ENCODE measurements at places on chromosomes 12 and 14.

DNA sequence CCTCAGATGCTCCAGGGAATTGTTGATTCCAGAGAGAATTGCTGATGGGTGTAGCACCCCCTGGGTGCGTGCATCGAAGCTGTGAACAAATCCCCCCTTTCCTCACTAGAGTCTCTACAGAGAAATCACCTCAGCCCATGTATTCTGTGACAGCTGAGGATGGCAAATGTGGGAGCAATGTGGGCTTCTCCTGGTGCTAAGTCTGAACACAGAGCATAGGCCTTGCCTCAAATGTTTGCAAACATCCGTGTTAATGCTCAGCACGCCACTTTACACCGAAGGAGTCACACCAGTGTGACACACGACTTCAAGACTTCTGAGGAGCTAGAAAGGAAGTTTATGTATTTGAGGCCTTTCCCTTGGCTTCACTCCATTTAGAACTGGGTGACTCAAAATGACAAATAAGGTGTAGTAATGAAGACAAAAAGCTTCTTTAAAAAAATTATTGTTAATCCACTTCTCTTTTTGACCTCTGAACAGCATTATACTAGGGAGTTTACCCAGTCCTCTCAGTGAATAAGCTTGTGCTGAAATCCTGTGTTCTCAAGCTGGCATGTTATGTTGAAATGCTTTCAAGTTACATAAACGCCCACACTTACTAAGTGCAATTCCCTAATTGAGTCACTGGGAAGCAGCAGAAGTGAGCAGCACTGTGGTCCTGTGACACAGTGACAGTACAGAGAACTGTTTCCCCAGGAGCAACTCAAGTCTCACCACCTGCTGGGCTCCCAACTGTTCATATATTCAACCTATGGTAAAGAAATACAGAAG is 92.9 kb downstream of the FAR2 start:
- DNase-seq, result peak; percentile 19

GRCh38 chr12:128388461-128389000 is 121.6 kb downstream of the TMEM132C start:
- no peak for DNase-seq

DNA sequence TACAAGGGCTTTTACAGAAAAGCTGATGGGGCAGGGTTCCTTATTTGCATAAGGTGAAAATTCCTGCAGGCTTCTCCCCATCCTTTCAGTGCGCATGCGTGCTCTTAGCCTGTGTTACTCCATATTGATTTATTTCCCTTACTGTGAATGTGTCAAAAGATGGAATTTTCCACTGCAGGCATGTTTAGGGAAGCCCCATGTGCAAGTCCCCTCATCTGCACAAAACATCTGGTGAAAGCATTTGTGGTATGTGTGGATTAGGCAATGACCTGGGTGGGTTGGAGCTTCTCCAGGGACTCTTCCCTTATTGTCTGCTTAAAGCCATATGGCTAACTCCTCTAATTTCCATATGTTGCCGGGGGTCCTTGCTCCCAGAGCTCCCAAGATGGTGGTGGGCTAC is 912.7 kb upstream of the LRFN5 start:
- no peak for DNase-seq

GRCh38 chr14:20632448-20632830 is 9.1 kb downstream of the OR6S1 start:
- no peak for DNase-seq

DNA sequence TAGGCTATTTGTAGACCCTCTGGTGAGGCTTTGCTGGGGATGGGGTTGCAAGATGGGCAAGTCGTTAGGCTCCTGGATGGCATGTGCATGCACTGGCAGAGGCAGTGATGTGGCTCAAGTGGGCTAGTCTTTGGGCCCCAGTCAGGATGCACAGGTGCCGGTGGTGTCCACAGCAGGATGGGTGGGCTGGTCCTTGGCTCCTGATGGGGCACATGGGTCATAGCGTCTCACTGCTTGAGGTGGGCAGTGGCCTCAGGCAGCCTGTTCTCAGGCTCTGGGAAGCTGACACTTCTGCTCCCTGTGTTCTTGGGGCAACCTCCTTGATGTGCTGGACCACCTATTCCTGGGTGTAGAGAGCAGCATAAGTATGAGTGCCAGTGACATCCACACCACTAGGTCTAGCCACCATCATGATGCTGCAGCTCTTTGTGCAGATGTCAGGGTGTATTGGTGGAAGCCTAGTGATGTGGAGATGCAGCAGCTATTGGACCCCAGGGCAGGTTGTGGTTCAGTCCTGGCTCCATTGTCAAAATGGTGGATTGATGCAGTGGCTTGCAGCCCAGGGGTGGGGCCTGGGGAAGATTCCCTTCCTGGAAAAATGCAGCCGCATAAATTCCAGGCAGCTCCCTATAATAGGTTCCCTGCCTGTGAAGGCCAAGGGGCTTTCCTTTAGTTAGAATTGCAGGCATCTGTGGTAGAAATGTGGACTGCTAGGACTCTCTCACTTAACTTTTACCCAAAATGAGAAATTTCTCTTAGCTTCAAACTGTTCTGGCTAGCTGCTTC is 742.5 kb upstream of the MDGA2 start:
- DNase-seq, result no peak

DNA sequence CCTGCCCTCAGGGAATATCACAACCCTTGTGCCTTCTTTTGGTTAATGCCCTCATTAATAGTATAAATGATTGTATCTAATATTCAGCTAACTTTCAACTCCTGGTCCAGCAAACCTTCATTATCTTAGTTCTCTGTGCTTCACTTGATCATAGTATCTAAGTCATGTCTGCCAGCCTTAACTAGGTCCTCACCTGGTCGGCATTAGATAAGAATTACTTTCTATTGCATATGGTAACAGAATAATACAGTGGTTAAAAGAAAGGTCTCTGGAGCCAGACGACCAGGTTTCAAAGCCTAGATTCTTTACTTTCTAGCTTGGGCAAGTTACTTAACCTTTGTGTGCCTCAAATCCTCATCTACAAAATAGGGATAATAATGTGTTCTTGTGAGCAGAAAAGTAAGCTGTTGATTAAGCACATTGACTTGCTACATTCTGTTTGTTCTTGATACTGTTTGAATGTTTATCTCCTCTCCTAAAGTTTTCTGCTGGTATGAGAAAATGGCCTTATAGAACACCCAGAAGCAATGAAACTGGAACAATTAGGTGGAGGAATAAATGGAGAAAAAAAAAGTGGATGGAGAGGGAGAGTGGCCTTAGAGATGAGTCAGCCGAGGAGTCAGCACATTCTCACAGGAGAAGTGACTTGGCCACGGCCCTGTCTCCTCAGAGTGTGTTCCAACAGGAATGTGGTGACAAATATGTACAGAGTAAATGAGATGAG is 176.1 kb downstream of the SLC25A21 start:
- no peak for DNase-seq

DNA sequence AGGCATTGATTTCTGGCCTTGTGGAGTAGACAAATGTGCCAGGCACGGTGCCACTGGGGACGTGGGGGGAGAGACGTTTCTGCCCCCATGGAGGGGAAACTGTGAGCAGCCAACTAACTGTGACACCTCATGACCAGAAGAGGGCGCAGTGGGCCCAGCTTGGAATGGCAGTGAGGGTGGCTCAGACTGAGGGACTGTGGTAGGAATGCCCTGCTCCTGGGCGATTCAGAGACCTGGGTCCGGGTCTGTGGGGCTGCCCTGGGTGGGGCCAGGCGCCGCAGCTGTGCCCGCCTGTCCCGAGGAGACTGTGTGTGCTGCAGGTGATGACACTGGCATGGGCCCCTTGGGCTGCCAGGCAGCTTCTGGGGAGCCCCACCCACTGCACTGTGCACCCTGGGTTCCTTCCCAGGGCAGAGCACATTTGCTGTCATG is 60.6 kb downstream of the SLC25A47 start:
- no peak for DNase-seq

DNA sequence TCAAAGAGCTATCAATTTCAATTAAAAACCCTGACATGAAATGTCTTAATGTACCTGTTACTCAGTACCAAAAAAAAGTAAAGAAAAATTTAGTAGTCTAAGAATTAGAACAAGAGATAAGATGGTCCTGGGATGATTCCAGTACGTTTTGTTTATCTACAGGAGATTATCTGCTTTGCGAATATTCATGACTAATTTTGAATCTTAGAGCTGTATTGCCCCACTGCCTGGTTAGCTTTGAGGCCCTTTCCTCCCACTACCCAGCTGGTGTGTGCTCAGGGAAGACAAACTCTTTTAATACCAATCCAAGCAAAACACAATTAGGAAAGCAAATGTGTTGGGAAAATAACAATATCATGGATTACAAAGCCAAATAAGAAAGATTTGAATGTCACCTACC is 263.5 kb downstream of the FOXG1 start:
- no peak for DNase-seq

- no peak for DNase-seq
Measured at GRCh38 chr12:7868391-7868790, 4.3 kb downstream of the SLC2A14 start.

DNA sequence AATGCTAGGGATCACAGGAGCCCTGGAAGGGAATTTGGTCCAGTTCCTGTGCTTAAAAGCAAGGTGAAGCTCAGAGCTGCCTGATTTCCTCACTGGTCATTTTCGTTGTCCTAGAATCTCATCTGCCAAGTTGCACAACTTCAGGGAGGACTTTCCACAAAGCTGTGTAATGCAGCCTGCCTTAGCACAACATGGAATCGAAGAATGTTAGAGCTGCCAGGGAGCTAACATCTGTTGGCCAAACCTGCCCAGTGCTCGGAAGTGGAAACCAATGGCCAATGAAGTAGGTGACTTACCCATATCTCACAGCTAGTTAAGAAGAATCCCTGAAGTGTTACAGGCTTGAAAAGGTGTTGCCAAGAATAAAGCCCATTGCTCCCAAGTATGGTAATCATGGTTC is 79.9 kb upstream of the SSTR1 start:
- no peak for DNase-seq

- DNase-seq, result no peak
Measured at GRCh38 chr12:9605483-9605882, 2.2 kb downstream of the KLRB1 start.

GRCh38 chr14:20970647-20970982 is 15.3 kb downstream of the RNASE2 start:
- DNase-seq, result no peak

DNA sequence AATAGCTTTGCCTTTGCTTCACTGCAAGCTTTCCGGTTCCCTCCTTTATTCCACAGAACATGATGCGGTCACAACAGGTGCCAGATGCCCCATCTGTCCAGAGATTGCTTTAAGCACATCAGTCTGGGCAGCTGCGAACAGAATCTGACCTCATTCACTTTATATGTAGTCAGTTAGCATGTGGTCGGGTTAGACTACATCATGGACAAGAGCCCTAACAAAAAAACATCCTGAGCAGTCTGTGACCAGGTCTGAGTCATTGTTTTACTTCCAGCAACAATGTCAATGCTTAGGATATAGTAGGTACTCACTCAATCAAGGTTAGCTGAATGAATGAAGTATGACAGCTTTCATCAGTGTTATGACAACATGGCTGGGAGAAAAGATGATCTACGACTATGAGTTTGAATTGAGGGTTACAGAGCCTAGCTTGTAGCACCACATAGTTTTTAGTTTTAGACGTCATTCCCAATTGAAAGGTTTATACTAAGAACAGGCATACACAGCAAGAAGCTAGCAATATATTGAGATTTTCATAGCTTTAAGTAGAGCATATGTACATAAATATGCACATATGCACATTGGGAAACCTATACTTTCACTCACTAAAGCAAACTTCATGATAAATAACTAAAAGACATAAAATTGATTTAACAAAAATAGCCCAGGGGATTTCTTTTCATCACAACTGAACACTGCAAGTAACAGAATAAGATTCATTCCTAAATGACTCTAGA is 64.2 kb upstream of the TMCC3 start:
- DNase-seq, result no peak

GRCh38 chr12:47236109-47236714 is 156.5 kb upstream of the AMIGO2 start:
- DNase-seq, result no peak

GRCh38 chr12:96359328-96359727 is 40.9 kb downstream of the CDK17 start:
- no peak for DNase-seq

DNA sequence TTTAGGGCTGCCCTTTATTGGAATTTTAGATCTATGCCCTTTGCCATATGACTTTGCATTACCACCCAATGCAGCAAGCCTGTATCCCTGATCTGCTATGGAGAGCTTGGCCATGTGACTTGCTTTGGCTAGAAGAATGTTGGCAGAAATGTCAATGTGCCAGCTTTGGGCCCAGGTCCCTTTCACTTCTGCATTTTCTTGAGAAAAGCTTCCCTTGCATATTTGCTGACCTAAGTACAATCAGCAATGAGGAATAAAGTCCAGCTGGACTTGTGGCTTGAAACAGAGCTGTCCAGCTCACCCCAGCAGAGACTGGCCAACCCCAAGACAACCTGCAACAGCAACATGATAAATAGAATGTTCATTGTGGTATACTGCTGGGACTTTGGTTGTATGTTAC is 135.9 kb downstream of the PAH start:
- DNase-seq, result no peak

DNA sequence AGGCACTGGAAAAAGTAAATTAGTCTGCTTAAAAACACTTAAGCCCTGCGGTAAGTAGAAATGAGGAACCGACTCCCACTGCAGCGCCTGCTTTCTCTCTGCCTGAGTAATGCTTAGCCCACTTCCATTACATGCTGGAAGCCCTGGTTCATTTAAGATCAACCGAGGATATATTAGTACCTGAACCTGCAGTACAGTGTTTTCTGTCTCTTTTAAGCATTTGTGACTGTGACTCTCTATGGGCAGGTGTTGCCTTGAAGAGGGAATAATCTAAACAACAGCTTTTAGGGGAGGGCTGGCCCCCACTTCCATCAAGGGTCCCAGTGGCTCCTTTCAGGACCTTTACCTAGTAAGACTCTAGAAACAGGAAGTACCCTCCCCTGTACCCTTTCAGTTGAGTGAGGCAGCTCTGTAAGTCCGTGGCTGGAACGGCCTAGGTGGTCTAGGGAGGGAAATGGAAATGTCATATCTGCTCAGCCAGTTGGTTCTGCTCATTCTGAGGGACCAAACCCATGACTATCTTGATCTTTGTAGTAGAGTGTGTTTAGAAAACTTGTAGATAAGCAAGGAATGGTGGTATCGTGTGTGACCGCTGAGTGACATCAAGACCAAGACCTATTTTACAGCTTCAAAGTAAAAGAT is 56.2 kb downstream of the FNTB start:
- DNase-seq, result no peak

GRCh38 chr12:51915003-51915625 is 7.8 kb downstream of the ACVRL1 start:
- DNase-seq, result no peak

DNA sequence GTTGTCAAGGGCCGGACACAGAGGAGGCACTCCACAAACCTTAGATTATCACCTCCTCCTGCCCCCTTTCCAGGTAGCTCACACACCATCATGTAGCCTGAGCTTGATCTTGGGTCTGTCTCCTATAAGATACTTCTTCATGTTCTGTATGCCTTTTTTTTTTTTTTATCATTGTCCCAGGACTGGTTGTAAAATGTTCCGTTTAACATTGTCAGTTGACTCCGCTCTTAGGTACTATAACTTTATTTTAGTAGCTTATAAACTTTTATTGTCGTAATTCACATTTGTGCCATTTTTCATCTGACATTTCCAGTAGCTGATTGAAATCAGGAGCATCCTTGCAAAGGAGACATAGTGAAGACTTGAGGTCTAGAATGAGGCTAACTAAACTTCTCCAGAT is 79.9 kb downstream of the SLC15A5 start:
- no peak for DNase-seq

GRCh38 chr14:86013641-86014040 is 483.7 kb downstream of the FLRT2 start:
- DNase-seq, result no peak

GRCh38 chr12:55723516-55724225 is 3.5 kb downstream of the RDH5 start:
- DNase-seq, result no peak

- DNase-seq, result no peak
Measured at GRCh38 chr14:68527329-68527851, 265.5 kb downstream of the ZFP36L1 start.

- no peak for DNase-seq
Measured at GRCh38 chr12:113422886-113423669, 898 bp downstream of the SDSL start.

Measured in amniotic stem cell (primary cell).